A549 treated with Hydrocortisone at 1 μM for 4 hours (cell line): ENCODE measurements at places on chromosomes 12 and 14. TPM values are rescaled to one million over a fixed set of nuclear protein-coding genes. Genes with fewer than 3 reads are reported as not detected.

Gene ACSS3
- 0.08 TPM in 1 of 5 replicates, not detected in the others for total RNA-seq

Gene HOXC12
- 0.02 to 0.05 TPM in 2 of 5 replicates, not detected in the others for total RNA-seq

Gene DLK1
- total RNA-seq: 0.10 to 0.31 TPM (median 0.21 TPM) in 5 replicates

Gene KRT82
- total RNA-seq: not detected in 5 replicates

Gene CMA1
- total RNA-seq: not detected in 5 replicates

Gene CEBPE
- 0.07 to 0.08 TPM in 2 of 5 replicates, not detected in the others for total RNA-seq
